K562 (cell line): ENCODE measurements at places on chromosomes 3 and 15. TPM values are rescaled to one million over a fixed set of nuclear protein-coding genes. Genes with fewer than 3 reads are reported as not detected.

Gene CAND2
- 7.6 and 7.7 TPM in 2 replicates for polyA plus RNA-seq

Gene SCAMP5
- polyA plus RNA-seq, result not detected in 2 replicates

Gene HIGD2B
- polyA plus RNA-seq, result not detected in 2 replicates

DNA sequence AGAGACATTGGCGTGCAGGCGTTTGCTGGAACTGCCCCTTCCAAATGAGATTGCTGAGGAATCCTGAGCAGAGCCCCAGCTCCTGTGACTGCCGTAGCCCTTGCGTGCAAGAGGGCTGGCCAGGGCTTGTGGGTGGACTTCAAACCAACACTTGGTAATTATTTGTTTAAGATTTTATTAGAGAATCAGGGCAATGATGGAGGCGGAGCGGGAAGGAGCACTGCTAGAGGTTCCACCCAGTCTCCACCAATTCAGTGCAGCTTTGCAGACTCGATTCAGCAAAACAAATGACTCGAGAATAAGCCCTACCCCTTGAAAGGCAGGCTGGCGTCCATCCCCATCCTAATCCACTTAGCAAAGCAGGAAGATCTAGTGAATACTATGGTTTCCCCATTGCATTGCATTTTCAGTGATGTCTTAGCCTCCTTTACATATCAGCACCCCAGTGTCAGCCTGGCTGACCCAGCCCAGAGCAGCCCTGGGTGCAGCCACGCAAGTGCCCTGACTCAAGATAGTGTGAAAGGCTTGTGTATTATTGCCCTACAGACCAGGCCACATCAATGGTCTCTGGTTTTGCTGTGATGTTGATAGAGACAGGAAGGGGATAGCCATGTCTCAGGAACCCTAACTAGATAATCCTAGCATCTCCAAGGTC, 26.0 kb downstream of the GLDN start:
- no peak for DNase-seq

DNA sequence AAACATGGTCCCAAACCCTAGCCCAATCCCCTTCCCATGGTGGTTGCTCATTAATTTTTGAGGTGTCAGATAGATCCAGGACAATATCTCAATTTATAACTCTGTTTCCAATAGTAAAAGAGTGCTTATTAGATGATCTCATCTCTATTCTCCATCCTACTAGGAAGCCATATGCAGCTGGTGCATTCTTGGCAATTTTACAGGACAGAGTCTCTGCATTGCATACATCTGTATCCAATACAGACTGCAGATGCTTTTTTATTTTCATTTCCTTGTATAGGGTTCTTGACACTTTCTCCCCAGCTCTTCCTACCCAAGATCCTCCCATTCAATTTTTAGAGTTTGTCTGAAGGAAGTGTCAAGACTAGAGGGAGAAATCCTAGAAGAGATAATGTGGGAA, 194.8 kb upstream of the DPH6 start:
- DNase-seq, result no peak

DNA sequence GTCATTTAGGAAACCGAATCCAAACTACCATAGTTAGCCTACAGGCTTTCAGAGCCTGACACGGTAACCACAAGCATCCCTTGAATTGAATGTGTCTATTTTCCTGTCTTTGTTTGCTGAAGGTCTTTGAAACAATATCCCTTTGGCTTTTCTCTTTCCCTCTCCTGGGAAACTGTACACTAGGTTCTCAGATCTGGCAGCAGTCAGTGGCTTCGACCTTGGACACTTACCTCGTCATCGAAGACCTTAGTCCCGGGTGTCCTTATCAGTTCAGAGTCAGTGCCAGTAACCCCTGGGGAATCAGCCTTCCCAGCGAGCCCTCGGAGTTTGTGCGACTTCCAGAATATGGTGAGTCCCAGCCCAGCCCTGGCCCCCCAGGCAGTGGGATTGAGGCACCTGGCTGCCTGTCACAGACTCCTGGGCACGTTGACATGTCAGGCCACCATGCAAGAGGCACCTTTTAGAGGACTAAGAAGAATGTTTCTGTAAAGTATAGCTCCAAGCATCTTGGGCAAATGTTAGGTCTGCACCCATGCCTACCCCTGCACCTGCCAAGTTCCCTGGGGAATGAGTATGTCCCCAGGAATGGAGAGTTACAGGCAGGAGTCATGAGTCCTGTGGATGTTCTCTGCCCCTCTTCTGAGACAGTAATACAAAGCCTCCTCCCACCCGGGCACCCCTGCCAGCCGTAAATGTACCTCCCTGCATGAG, 30.4 kb upstream of the UMPS start:
- DNase-seq, result no peak
